Activated T-cell treated with anti-CD3 and anti-CD28 coated beads, Interleukin-2, amount 50 U/mL, for 72 hours (primary cell): ENCODE measurements at places on chromosomes 4 and X.
A peak's percentile ranks its signal among the peaks of the same experiment; 100 is the strongest.

DNA sequence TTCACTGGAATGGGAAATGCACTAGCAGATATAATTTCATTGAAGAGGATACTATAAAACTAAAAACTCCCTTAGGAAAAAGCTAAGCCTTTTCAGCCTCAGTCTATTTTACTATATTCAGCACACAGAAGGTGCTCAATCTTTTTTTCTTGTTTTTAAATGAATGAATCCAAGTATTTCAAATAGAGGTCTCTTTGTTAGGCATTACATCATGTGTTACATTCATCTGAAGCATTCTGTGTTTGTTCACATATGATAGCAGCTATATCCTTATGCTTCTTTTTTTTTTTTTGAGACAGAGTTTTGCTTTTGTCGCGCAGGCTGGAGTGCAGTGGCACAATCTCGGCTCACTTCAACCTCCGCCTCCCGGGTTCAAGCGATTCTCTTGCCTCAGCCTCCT, 278.4 kb downstream of the CAMK2D start:
- no peak for DNase-seq

DNA sequence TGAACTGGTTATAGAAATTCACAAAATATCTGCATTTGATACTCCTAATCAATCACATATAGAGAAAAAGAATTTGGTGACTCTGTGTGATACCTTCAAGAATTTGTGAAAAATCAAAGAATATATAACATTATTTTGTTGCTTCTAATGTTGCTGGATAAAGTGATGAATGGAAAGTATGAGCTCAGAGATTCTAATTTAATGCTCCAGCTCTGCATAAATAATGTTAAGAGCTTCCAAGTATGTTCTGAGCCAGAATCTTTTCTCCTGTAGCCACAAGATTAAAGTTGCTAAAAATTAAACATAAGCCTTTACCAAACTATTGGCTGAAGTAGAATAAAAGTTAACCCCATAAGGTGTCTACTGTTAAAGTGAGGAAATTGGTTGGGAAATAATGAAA, 294.7 kb upstream of the CT83 start:
- DNase-seq, result no peak

- DNase-seq, result no peak
Observed at GRCh38 chr4:78863254-78863869, 75.9 kb downstream of the PAQR3 start.

DNA sequence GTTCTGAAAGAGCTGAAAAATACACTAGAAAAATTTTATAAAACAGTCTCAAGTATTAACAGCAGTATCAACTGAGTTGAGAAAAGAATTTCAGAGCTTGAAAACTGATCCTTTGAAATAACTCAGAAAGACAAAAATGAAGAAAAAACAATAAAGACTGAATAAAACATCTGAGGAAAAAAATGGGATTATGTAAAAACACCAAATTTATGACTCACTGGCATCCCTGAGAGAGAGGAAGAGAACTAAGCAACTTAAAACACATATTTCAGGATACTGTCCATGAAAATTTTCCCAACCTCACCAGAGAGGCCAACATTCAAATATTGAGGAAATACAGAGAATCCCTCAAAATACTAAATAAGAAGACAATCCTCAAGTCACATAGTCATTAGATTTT, 22.9 kb downstream of the PABPC4L start:
- no peak for DNase-seq

DNA sequence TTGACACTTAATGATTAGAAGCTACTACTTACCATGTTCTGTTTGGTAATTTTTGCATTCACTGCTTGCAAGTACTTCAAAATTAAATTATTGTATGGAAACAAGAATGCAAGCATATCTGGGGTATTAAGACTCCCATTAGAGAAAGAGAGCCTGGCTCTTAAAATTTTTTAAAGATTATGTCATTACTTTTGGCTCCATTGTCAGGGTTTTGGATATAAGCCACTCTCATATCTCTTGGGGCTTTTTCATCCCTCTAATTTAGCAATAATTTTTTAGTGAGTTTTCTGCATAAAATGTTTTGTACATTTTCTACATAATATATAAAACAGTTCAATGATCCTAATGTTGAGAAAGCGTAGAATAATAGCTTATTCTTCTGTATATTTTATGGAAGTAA, 49.4 kb downstream of the SLC9A6 start:
- no peak for DNase-seq

GRCh38 chr4:15333692-15334633, 93.9 kb upstream of the C1QTNF7 start:
- no peak for DNase-seq

DNA sequence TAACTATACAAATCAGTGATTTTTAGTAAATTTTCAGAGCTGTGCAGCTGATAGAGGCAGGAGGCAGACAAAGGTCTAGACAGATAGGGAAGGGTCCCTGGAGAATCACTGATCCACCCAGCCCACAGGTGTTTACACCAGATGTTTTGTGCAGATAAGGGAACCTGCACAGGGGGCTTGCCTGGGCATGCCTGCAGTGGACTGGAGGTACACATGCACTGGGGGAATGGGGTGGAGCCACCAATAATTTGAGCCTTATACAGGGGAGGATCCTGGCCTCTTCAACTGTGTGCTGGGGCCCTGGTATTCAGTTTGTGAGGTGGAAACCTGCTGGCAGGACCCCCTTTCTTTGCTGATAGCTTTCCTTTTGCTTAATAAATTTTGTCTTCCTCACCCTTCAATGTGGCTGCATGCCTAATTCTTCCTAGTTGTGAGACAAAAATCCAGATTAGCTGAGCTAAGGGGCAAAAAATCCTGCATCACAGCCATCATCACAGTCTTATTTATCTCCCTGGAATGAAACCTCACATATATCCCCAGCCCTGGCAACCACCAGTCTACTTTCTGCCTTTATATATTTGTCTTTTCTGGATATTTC, 102.8 kb downstream of the KDM6A start:
- DNase-seq, result no peak

GRCh38 chrX:31836479-31836878, 764.6 kb upstream of the FTHL17 start:
- no peak for DNase-seq

GRCh38 chr4:83109480-83110222, 4.9 kb downstream of the PLAC8 start:
- DNase-seq, result peak; percentile 67

- no peak for DNase-seq
Observed at GRCh38 chr4:110610940-110611831, 11.7 kb downstream of the PITX2 start.

- DNase-seq, result no peak
Observed at GRCh38 chrX:118588715-118589114, 93.1 kb downstream of the DOCK11 start.

GRCh38 chr4:77002321-77003107, 53.0 kb downstream of the SEPTIN11 start:
- DNase-seq, result no peak

DNA sequence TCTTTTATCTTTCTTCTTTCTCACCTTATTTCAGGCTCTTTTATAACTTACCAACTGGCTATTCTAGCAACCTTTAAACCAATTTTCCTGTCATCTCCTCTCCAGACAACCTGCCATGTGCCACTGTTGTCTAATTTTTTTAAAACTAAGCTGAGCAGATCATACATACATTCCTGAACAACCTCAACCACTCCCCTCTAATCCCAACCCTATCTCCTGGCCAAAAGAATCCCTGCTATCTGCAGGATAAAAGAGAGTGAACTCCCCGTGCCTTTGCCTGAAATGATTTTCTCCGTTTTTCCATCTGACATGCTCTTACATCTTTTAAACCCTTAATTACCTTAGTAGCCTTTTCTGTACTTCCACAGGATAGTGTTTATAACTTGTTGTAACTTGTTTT, 35.5 kb downstream of the DCUN1D4 start:
- DNase-seq, result no peak

DNA sequence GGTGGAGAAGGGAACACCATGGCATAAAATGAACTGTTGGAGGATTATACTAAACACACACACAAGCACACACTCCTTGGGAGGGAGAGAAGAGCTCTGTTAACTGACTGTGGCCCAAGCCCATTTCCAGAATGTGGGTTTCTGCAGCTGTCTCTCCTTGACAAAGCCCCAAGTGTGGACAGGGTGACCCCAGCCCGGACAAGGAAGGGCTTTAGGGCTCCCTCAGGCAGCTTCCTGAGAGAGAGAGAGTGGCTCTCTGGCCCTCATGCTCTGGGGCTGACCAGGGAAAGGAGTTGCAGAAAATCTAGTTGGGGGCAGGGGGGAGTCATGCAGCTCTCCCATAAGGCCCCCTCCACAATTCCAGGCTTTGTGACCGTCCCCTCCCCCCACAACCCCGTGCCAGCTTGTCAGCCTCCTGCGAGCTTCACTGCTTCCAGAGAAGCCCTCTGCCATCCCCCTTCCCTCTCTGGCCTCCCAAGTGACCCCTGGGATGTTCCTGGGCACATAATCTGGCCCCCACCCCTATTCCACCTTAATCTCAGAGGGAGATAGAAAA, 590 bp downstream of the ARHGEF9 start:
- DNase-seq, result no peak

GRCh38 chrX:114650351-114650750, 66.5 kb downstream of the HTR2C start:
- DNase-seq, result no peak

DNA sequence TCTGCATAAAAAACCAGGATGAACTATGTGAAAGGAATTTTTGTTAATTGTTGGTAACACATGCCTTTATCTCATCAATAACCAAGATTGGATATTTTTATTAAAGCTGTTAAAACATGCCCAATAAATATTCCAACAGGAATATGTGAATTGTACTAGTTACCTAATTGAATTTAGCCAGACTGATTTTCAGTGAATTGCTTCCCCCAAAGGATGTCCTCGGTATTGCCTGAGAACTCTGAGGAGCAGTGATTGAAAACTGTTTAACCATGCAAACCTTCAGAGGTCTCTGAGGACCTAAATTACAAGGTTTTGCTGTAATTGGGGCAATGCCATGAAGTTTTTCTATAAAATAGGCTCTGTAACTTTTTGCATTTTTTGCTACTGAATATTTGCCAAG, 66.6 kb downstream of the BLTP1 start:
- DNase-seq, result no peak

DNA sequence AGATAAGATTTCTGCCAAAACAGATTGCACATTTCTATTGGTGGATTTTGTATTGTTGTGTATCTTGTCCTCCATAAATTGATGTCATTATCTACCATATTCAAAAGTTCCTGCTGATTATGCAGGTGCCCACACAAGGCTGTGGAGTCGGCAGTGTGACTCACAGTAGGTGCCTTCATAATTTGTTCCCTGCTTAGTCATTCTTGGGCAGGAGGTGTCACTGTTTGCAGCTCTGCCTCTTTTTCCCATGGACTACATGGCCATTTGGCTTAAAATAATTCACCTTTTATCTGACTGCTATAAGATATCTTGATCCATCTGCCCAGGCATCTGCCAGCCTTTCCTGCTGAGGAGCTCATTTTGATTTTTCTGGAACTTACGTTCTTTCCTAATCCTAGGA, 33.6 kb upstream of the ENPEP start:
- no peak for DNase-seq

- DNase-seq, result no peak
Observed at GRCh38 chrX:41604766-41605543, 83.8 kb upstream of the GPR34 start.
